ENCODE measurements at places on chromosomes 16 and 17.

GRCh38 chr17:28648698-28649097 lies 3.7 kb upstream of the BLTP2 start:
- DNase-seq, result no peak

- DNase-seq, result no peak
Measured at GRCh38 chr17:30375661-30376060, 3.1 kb upstream of the CPD start.

- no peak for DNase-seq
Measured at GRCh38 chr17:17911001-17911613, 61.1 kb downstream of the TOM1L2 start.

DNA sequence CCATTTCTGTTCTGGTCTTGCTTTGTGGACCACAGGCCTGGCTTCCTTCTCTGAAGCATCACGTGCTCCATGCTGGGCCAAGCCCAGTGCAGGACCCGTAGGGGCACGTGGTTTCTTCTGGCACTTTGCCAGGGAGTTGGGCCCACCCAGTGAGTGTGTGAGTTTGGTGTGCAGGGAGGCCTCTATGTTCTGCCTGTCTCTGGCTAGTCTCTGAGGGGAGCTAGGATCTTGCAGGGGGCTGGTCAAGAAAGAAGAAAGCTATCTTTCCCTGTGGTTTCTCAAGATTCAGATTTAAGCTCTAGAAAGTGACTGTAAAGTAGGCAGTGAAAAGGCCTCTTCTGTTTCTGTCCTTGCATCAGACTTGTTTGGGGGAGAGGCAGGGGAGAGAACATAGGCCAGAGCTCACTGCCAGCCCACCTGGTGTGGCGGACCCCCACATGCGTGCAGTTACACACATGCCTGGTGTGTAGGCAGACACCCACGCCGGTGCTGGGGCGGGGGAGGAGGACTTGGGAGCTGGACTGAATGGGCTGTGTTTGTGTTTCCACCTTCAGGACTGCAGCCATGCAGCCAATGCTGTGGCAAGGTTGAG lies 11.8 kb downstream of the LASP1 start:
- peak; percentile 28 for DNase-seq

- DNase-seq, result peak; percentile 8
Measured at GRCh38 chr17:44672479-44673093, 16.3 kb downstream of the MEIOC start.

DNA sequence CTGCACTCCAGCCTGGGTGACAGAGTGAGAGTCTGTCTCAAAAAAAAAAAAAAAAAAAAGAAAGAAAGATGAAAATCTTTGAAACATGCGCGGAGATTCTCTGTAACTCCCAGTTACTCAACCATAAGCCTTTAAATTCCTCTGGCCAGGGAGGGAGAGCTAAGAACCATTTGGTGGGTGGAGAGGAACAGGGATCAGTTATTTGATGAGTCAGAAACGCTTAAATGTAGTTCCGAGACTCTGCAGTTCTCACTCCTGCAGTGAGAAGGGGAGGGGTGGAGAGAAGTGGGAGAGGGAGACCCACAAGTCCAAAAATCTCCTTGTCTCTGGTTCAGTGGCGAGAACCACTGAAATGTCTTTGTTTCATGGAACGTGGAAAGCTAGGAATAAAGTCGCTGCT lies 266.7 kb downstream of the SOX9 start:
- DNase-seq, result no peak

Measured in activated CD4-positive, alpha-beta T cell treated with anti-CD3 and anti-CD28 coated beads, Interleukin-2, Interleukin-6, amounts not matched to agents 100 ng/mL and 50 ng/mL, durations not matched to agents 16 hours and 8 hours (primary cell).